ENCODE measurements at places on chromosomes 13 and 19.

GRCh38 chr13:47117268-47117667, 220.4 kb upstream of the HTR2A start:
- no peak for DNase-seq

DNA sequence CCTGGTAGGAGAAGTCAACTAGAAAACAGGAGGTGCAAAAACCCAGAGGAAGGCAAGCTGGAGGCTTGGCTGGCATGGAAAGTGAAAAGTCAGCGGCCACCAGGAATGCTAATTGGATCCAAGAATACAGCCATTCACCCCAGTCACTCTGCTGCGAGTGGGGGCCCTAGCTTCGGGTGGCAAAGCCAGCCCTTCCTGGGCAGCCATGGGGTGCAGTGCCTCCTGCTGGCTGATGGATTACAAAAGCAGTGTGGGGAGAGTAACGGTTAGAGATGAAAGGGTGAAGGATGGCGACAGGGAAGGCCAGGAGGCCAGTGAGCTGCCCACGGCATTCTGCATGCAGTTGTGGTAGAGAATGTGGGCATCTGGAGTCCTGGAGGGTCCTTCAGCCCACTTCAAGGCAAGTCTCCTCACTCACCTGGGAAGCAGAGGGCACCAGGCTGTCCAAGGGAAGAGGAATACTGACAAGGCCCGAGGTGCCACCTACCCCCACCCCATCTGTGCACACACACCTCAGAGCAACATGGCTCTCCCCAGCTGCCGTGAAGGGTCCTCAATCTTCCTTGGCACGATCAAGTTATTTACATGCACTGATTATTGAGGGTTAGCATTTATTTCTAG, 20.3 kb upstream of the EPHX3 start:
- no peak for DNase-seq

DNA sequence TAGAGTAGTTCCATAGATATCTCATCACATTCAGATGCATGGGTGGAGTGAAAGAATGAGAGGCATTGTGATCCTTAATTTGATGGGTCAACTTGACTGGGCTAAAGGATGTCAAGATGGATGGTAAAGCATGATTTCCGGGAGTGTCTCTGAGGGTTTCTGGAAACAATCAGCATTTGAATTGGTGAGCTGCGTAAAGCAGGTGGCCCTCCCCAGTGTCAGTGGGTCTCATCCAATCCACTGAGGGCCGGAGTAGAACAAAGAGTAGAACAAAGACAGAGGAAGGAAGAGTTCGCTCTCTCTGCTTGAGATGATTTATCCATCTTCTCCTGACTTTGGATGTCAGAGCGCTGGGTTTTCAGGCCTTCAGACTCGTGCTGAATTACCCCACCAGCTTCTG, 43.1 kb downstream of the SERP2 start:
- no peak for DNase-seq

DNA sequence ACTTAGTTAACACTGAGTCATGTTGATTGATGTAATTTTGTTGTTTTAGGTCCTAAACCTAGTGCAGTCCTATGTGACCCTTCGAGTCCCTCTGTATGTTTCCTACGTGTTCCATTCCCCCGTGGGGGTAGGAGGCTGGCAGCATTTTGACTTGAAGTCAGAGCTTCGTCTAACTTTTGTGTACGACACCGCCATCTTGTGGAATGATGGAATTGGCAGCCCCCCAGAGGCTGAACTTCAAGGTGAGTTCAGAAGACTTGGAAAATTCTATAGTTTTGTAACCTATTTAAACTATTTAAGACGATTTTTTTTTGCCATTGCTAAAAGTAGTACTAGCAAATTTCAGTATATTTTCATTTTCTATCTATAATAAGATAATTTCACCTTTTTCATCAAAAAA, 117.9 kb downstream of the STOML3 start:
- peak; percentile 73 for DNase-seq

DNA sequence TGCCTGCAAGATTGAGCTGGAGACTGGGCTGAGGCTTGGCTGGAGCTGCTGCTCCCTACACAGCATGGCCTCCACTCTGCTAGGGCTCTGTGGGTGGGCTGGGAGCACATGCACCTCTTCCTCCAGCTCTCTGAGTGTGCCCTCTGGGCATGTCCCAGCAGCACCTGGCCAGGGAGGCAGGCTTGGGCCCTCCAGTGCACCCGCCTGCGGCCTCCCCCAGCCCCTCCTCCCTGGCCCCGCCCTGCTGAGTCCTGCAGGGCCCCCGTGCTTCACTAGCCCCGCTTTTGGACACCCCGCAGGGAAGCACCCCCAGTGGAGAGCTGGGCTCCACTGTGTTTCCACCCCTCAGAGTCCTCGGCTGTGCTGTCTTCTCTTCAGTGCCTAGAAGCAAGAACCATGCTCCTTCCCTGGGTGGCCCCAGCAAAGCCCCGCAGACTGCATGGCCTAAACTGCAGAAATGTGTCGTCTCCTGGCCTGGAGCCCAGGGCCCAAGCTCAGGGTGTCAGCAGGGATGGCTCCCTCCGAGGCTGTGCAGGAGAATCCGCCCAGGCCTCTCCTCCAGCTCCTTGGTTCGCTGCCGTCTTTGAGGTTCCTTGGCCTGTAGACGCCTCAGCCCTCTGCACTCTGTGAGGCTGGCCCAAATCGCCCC, 5.0 kb upstream of the TEX29 start:
- DNase-seq, result no peak

GRCh38 chr13:97878431-97879375, 74.8 kb upstream of the IPO5 start:
- DNase-seq, result no peak
